ENCODE measurements at places on chromosomes 5 and 9. TPM values are rescaled to one million over a fixed set of nuclear protein-coding genes. Genes with fewer than 3 reads are reported as not detected.
A peak's percentile ranks its signal among the peaks of the same experiment; 100 is the strongest.

ADCY2 gene
- under 0.01 TPM for total RNA-seq

DNA sequence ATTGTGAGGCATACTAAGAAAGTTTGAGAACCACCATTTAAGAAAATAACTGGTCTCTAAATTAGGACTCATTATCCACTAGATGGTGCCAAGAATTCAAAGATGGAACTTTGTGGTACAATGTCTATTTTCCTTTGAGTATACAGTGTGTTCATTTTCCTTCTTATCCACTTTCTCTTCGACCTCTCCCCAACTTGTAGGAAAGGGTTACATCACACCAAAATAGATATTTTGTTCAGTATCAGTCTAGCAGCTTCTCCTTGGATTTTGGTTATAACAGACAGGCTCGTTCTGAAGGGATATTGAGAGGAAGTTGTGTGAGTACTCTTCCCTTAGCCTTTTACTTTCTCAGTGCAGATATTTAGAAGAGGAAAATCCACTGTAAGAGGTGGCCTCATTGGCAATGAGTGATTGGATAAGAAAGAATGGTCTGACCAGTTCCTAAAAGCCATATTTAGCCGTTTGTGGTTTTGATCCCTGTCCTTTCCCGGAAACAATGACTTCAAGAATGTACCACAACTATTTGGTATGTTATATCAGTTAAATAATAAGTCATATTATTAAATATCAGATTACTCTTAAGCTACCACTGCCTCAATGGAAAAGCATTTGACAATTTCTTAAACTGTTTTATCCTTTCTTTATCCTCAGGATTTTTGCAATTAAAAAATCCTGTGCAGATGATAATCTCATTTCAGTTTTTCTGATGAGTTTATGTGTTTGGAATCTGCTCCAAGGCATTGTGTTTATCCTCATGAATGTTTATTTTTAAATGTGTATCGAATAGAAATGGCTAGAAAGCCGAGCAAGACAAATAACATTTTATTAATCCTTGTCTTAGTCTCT, 69.0 kb upstream of the GRAMD2B start:
- peak; percentile 95 for DNase-seq

- DNase-seq, result no peak
Observed at GRCh38 chr5:132791026-132791425, 14.0 kb upstream of the SEPTIN8 start.

- DNase-seq, result no peak
Observed at GRCh38 chr5:66708368-66708767, 112.2 kb downstream of the MAST4 start.

GRCh38 chr5:155485386-155485785, 471.8 kb downstream of the KIF4B start:
- no peak for DNase-seq

- peak; percentile 15 for DNase-seq
Observed at GRCh38 chr5:53874409-53874808, 314.0 kb downstream of the NDUFS4 start.

ZNF169 gene
- 2.2 TPM for total RNA-seq

BNIP1 gene
- 22.1 TPM for total RNA-seq

GRCh38 chr5:8865266-8865665, 680.6 kb downstream of the SEMA5A start:
- no peak for DNase-seq
